ENCODE measurements at places on chromosomes 3 and 15. TPM values are rescaled to one million over a fixed set of nuclear protein-coding genes. Genes with fewer than 3 reads are reported as not detected.

GRCh38 chr3:9769426-9770275 lies at the start of gene CAMK1:
Gene CAMK1 (minus strand): TSS chr3:9769947. CDS start chr3:9767749, 2,198 bp downstream.
- peak; percentile 95 for DNase-seq

GRCh38 chr3:100076731-100077529 lies 37.4 kb downstream of the FILIP1L start:
- DNase-seq: no peak

DNA sequence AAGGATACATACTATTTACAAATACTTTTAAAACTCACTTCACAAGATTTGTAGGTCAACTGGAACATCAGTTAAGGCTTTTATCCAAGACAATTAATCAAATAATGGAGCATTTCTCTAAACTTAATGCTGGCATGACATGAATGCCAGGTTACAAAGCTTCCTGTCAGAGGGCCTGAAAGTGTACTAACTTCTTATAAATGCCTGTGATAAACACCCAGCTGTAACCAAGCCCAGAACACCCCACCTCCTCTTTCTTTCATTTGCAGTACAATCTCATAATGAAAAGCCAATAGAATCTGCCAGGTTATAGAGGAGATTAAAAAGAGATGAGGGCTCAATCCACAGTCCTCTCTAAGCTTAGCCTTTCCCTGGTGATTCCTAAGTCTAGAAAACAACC lies 214.4 kb downstream of the OSBPL10 start:
- no peak for DNase-seq

DNA sequence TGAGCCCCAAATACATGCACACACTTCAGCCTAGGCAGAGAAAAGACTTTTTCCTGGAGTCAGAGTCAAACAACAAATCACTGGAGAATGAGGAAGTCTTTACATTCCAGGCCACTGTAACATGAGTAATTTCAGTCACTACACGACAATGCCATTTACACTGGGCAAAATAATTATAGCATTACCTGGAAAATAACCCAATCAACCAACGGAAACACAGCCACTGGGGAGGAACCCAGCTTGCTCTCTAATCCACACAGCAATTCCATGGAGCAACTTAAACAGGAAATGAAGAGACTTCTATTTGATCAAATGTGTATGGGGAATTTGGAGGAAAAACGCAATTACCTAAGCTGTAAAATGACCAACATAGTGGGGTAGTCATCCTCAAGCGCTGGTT lies 15.2 kb downstream of the FSTL1 start:
- no peak for DNase-seq

DNA sequence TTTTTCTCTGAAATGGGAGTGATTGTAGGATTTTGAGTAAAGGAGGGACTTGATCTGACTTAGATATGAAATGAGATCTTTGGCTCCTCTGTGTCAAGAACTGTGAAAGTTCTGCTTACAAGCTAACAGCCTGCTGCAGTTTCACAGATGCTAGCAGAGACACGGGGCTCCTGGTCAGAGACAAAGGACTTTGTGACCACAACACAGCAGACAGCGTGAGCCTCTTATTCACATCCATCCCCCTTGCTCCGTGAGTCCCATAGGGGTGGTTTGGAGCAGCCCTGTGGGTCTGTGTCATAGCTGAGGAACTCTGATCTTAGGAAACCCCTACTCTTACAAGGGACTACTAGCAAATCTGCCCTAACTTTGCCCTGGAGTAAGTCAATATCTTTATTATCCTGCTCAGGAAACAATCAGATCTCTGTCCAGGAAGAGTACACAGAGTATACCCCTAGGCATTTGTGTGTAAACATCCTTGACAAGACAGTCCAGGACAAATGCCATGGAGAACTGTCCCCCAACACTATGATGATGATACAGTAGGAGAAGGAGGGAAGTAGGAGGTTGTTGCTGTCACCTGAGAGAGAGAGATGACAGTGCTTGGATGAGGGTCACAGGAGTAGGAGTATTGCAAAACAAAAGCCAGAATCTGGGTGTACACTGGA lies 80.0 kb downstream of the CLSTN2 start:
- no peak for DNase-seq

- peak; percentile 90 for DNase-seq
Measured at GRCh38 chr15:45429941-45430792, 51.8 kb upstream of the GATM start.

GRCh38 chr15:41809526-41810220 lies 18.2 kb upstream of the JMJD7 start:
- DNase-seq: no peak

- DNase-seq: peak; percentile 61
Measured at GRCh38 chr3:14633819-14634424, 17.6 kb upstream of the CCDC174 start.

GRCh38 chr3:52205727-52206372 lies 7.9 kb downstream of the ALAS1 start:
- DNase-seq: no peak

- peak; percentile 48 for DNase-seq
Measured at GRCh38 chr3:147945968-147946519, 536.9 kb downstream of the ZIC1 start.

DNA sequence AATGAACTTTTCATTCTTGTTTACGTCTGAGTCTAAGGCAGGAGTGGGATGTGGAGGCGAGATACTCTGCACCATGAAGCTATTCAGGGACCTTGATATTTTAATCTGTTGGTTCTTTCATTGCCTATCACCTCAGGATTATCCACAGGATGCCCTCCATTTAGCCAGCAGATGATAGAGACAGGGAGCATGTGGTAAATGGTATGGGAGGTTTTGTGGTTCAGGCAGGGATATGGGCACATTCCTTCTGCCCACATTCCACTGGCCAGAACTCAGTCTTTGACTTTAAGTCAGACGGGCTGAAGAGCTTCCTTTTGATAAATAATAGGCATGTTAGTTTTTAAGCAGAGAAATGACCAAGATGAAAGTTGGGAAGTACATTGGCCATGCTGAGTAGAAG lies 548.0 kb upstream of the CCDC54 start:
- DNase-seq: no peak

DNA sequence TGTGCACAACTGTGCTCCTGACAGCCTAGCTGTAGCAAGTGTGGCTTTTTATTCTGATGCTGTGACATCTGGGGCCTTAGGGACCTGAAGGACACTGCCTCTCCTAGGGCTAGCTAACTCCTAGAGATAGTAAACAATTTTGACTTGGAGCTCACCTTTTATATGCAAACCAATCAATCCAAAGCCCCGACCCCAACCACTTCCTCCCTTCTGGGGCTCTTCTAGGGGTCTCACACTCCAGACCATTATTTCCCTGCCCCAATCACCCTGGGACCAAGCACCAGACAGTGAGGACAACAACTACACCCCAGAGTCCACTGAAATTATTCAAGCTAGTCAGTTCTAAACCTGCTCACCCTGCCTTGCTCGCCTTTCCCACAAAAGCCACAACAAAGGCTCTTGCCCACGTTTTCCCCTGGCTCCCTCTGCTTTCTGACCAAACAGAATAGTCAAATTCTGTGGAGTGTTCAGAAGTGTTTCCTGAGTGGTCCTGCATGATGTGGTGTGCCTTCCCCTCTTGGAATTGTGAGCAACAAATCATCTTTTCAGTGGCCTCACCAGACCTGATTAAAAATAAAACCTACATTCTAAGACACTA lies 84.2 kb upstream of the WNT5A start:
- no peak for DNase-seq

- DNase-seq: no peak
Measured at GRCh38 chr3:151377768-151378385, 6.7 kb downstream of the P2RY12 start.

DNA sequence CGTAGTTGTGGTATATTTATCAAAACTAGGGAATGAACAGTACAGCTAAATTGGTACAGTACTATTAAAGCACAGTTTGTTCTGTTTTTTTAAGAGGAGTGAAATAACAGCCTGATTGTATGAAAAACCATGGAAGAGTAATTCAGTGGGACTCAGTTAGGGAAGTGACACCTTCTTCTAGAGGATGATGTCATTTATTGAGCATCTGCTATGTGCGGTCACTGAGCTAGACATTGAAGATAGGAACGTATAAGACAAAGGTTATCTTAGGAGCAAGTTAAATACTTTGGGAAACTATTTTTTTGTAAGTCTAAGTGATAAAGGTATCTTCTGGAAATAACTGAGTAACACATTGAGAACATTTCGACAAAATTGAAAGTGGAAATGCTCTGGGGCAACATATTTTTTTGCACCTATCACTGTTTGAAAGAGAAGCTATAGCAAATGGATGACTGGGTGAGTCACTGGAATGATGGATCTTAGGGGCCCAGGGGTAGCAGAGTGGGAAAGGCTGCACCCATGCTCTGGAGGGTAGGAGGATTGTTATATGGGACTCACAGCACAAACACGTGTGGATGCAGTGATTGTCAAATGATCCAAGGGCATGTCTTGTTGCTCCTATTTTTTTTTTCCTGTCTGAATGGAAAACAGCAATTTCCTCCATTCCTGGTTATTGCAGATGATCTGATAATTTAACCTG lies 43.0 kb downstream of the OXNAD1 start:
- no peak for DNase-seq

GRCh38 chr3:188001093-188001492 lies 152.9 kb upstream of the LPP start:
- no peak for DNase-seq

DNA sequence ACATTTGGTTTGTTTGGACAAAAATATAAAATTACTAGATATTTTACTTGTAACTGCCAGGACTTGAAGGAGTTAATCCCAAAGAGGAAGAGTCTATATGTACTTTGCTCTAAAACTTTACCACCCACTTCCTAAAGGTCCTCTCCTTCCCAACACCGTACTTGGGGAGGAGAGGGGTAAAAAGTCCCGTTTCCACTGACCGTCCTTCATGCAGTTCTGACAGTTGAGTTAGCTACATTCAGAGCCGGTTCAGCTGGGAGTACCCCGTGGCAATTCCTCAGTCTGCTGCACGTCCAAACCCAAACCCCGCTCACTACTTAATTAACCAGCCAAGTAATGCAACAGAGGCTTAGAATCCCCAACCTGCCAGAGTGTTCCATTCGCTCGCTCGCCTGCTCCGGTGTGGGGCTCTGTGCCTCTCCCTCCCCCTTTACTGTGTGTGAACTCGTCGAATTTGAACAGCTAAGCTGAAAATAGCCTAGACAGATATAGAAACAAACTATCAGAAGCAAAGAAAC lies 519.7 kb downstream of the FOXP1 start:
- DNase-seq: peak; percentile 31

DNA sequence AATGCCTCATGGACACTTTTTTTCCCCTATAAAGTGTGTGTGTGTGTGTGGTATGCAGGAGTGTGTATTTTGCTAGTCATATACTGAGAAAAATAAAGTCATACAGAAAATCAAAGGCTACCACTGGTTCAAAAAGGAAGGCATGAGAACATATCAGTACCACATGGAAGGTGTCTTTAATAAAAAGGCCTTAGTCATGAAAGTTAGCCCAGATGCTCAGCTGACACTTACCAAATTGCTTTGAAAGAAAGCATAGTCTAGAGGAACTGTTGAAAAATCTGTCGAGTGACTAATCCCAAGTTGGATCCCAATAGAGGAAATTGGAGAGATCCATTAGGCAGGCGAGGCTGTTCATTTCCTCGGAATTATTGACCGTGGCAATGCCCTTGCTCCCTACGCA lies 432.9 kb upstream of the CFAP20DC start:
- no peak for DNase-seq

DNA sequence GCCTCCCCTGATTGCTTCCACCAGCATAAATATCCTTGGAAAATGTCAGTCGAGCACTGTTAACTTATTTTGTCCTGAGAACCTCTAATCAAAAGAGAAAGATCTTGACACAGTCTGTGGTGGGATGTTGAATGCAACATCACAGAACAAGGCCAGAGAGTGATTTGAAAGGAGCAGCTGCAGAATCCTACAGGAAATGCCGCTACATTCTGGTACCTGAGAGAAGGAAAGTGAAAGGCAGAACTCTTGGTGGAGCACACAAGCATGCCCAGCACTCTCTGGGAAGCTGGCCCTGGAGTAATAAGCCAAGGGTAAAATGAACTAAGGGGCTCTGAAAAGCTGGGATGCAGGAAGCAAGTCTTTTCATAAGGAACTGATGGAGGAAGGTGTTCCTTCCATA lies 75.8 kb downstream of the CBLB start:
- DNase-seq: no peak

DNA sequence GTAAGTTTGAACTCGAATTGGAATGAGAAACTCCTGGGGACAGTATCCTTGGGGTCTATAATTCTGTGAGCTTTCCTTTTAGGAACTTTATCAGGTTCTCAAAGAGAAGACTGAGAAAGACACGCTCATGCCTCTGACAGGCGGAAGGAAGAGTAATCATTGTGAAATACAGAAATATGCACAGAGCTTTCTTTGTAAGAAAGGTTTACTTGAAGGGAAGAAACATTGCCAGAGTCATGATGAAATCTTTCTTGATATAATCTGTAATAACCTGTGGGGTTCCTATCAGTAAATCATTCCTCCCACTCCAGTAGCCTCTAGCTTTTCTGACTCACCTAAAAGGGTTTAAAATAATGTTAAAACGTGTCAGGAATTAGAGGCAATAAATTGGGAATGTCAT lies 83.6 kb upstream of the CCDC39 start:
- no peak for DNase-seq

- DNase-seq: peak; percentile 52
Measured at GRCh38 chr3:126542340-126543241, 16.1 kb downstream of the C3orf22 start.

- DNase-seq: no peak
Measured at GRCh38 chr3:59210260-59210659, 160.4 kb upstream of the CFAP20DC start.

DNA sequence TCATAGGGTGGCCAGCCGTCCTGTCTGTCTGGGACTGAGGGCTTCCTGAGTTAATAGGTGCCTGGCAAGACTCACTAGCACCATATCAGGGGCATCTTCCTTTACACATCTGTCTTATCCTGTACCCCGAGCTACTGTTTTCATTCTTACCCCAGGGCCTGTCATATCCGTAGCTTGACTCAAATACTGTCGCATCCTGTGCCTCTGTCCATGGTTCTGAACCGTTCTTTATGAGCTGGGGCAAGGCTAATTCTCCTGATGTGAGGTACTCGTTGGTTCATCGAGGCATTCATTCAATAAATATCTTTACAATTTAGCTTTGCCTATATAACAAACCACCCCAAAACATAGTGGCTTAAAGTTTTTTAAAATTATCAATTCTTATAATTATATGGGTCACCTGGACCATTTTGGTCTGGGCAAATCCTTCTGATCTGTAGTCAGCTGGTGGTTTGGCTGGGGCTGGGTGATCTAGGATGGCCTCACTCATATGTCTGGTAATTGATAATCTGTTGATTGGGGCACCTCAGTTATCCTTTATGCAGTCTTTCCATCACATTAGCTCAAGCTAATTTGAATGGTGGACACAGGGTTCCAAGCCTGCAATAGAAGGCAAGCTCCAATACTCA lies 121.2 kb downstream of the TLE3 start:
- no peak for DNase-seq

GRCh38 chr15:88179562-88179961 lies 77.0 kb downstream of the NTRK3 start:
- DNase-seq: no peak

- no peak for DNase-seq
Measured at GRCh38 chr3:178947738-178948137, 123.9 kb downstream of the ZMAT3 start.

- DNase-seq: no peak
Measured at GRCh38 chr3:51709004-51709420, 2.1 kb downstream of the GRM2 start.

- DNase-seq: no peak
Measured at GRCh38 chr3:152365766-152366593, 97.3 kb downstream of the MBNL1 start.

- DNase-seq: no peak
Measured at GRCh38 chr3:126135406-126136076, 44.8 kb downstream of the ALDH1L1 start.

TBCCD1 gene
- 4.7 TPM for polyA plus RNA-seq

CRYBG3 gene
- polyA plus RNA-seq: 9.5 TPM

GRIP2 gene
- polyA plus RNA-seq: 9.9 TPM

AP3B2 gene
- 0.34 TPM for polyA plus RNA-seq

MINAR1 gene
- 0.05 TPM for polyA plus RNA-seq

CPLX3 gene
- polyA plus RNA-seq: 13.3 TPM

VEPH1 gene
- 0.25 TPM for polyA plus RNA-seq

Data from right cardiac atrium (tissue), 5 donors.